ENCODE measurements at places on chromosomes 11 and 22.
A peak's percentile ranks its signal among the peaks of the same experiment; 100 is the strongest.

- DNase-seq: no peak
These were observed 31.6 kb downstream of the TTC12 start for GRCh38 chr11:113345978-113346377.

- DNase-seq: no peak
These were observed 162.8 kb downstream of the SHANK2 start for GRCh38 chr11:71089571-71089970.

GRCh38 chr22:37777122-37777687, 30.5 kb upstream of the GCAT start:
- DNase-seq: peak; percentile 90

- DNase-seq: no peak
These were observed 8.2 kb downstream of the ARVCF start for GRCh38 chr22:20008221-20008995.

Data from right lobe of liver (tissue), 6 donors.